ENCODE measurements at places on chromosomes 12 and 14.

- DNase-seq = no peak
Measured at GRCh38 chr14:69459122-69459521, 25.4 kb upstream of the PLEKHD1 start.

DNA sequence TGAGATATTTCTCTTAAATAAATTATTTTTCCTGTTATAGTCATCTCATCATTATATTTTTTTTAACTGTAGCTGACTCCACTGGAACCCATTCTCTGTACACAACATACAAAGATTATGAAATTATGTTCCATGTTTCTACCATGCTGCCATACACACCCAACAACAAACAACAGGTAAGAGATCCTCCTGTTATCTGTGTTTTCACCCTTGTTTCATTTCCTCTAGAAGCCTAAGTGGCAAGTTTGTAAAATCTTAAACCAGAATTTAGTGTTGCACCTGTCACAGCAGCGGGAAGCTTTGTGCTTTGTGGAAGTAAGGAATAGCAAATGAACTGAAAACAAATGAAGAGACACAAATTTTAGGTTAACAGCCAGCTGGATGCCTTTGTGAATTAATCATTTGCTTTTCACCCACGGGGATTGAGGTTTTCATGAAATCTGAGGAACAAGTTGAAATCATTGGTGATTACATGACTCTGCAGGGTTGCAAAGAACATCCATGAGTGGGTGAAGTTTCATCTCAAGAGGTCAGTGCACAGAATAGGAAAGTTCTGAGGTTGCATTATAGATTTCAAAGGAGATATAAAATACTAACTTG lies 273.9 kb upstream of the RGS6 start:
- no peak for DNase-seq

GRCh38 chr12:130336723-130337487 lies 782 bp upstream of the PIWIL1 start:
- DNase-seq = no peak

DNA sequence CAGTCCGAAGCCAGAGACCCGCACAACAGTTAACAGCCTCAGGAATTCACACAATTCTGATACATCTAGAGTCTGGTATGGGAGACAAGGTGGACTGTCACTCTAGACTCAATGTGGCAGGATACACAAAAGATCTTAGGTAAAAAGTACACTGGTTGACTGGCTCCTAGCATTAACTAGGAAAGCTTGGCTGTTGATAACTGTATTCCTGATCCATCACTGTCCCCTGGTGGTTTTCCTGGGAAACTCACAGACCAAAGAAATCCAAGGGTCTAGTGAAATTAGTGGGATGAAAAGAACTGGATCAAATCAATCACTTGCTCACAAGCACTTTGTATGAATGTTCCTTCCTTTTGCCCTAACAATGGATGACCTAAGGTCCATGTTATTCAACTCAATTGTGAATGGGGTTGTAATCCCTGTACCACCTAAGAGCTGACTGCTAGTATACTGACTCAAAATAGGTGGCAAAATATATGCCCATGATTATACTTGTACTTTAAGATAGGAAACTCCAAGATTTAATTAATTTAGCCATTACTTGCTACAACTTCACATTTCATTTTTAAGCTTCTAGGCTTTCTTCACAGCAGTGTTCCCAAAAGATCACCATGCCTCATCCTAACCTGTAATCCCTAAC lies 14.0 kb downstream of the NPC2 start:
- DNase-seq = no peak

DNA sequence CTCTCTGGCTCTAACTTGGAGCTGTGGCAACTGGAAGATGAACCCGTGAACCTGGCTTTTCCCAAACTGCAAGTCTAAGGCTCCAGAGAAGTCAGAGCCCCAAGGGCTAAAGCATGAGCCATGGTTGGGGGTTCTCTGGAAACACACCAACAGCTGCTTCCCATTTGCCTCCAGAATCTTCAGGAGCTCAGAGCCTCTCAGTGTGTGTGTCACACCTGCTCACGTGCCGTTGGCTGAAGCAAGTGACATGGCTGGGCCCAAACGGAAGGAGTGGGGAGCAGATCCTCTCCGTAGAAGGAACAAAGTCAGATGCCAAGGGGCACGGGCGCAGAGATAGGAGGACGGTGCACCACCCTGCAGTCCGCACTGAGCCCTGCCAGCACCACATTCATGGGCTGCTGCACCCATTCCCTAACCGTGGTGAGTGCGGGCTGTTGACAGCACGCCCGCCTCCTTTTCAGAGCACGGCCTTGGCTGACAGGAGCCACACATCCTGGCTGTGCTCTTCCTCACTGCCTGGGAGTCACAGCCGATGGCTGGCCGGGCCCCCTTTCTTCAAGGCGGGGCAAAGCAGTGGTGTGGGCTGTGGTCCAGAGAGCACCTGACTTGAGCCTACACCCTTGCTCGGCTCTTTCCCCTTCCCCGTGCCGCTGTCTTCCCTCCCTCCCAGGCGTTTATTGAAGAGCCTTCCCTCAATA lies 16.6 kb upstream of the TRAF3 start:
- DNase-seq = no peak

GRCh38 chr12:53380794-53381730 lies 1.1 kb downstream of the SP1 start:
- no peak for DNase-seq

- no peak for DNase-seq
Measured at GRCh38 chr12:70762000-70762399, 124.8 kb upstream of the PTPRB start.

- DNase-seq = no peak
Measured at GRCh38 chr12:110256780-110257431, 24.1 kb upstream of the ATP2A2 start.

DNA sequence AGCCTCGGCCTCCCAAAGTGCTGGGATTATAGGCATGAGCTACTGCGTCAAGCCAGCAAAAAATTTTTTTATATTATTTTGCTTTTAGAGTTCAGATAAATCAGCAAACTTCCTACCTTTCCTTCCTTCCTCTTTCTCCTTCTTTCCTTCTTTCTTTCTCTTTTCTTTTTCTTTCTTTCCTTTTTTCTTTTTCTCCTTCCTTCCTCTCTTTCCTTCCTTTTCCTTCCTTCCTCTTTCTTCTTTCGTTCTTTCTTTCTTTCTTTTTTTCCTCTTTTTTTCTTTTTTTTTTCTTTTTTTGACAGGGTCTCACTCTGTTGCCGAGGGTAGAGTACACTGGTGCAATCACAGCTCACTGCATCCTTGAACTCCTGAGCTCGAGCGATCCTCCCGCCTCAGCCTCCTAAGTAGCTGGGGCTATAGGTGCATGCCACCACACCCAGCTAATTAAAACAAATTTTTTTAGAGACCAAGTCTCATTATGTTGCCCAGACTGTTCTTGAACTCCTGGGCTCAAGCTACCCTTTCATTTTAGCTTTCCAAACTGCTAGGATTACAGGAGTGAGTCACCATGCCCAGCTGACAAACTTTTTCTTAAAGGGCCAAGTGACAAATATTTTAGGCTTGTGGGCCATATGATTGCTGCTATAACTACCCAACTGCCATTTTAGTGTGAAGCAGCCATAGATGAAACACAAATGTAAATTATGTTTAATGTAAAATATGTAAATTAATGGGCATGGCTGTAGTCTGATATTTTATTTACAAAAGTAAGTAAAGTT lies 7.1 kb upstream of the WASHC4 start:
- no peak for DNase-seq

DNA sequence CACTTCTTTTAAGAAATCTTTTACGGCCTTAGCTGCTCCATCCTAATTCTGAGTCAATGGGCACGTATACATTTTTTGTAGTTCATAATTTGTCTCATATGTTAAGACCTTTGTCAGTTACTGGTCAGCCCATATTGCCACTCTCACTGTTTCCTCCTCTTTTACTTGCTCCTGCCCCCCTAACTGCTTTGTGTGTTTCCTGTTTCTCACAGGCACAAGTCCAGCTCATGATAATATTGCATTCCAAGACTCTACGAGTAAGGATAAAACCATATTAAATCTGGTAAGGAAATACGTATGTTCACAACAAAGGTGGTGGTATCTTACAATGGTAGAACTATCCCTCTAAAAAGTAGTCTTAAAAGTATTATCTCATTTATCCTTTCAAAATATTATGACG lies 111.7 kb downstream of the DNAI7 start:
- no peak for DNase-seq

DNA sequence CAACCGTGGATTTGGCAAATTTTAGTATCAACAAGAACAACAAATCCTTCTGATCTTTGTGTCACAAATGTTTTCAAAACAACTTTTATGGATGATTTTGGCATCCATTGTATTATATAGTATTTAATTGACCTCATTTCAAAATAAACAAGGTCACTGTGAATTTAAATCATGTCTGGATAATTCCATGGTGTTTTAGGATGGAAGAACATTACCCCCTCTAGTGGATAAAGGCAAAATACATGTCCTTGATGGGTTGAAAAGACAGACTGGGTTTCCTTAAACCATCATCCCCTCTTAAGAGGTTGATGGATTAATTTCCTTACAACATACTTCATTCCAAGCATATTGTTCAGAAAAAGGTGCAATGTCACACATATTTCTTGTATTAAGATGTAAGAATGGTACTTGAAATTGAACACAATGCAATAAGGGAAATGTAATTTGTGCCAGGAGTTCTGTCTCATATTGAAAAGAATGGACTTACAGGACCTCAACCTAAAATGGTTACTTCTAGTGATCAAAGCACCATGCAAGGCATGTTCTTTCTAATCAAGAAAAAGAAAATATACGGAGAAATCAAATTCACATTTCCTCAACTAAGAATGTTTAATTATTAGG lies 352.0 kb downstream of the BCAT1 start:
- no peak for DNase-seq

GRCh38 chr12:15038137-15038536 lies 65.3 kb downstream of the PDE6H start:
- DNase-seq = no peak

DNA sequence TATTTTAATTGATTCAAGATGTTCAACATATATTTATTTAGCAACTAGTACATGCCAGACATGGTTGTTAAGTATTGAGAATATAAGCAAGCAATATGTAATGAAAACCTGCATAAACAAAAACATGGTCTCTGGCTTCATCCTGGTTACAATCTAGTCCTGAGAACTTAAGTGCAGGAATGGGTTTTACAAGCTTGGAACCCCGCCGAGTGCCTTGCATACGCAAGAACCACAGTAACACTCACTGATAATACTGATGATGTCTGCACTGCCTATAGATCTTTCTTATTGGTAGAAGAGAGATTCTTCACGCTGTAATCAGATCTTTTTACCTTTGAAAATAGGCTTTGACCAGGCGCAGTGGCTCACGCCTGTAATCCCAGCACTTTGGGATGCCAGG lies 22.9 kb upstream of the CALM1 start:
- DNase-seq = no peak

DNA sequence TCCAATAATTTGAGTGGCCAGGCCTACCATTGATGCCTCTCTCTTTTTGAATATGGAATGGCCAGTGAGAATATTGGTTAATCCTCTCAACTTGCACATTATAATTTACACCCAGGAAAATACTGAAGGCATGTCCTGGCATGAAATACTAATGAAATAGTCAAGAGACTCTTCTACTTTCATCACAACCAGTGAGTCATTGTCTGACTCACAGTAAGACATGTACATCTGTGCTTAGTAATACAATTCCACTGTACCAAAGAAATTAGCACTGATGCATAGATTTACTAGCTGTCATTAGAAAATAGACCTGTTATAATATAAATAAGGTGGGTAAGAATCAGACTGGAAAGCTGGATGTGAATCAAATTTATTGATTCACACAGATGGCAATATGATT lies 31.6 kb downstream of the KCNC2 start:
- DNase-seq = no peak

- DNase-seq = no peak
Measured at GRCh38 chr12:28535216-28535615, 345.0 kb downstream of the CCDC91 start.

GRCh38 chr12:49909826-49910225 lies 6.1 kb upstream of the FAIM2 start:
- DNase-seq = no peak
